ENCODE measurements at places on chromosomes 2 and 18.

GRCh38 chr2:223727562-223727961 lies 109.8 kb downstream of the AP1S3 start:
- peak; percentile 78 for DNase-seq

- DNase-seq, result peak; percentile 80
These were observed 34.1 kb downstream of the STK17B start for GRCh38 chr2:196137271-196137670.

DNA sequence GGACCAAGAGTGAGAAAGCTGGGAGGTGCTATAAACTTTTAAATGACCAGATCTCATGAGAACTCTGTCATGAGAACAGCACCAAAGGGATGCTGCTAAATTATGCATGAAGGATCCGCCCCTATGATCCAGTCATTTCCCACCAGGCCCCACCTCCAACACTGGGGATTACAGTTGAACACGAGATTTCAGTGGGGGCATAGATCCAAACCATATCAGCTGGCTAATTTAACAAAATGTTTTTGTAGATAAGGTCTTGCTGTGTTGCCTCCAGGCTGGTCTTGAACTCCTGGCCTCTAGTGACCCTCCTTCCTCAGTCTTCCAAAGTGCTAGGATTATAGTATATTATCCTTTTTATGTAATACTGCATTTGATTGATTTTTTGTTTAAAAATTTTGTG lies 56.0 kb downstream of the NBEAL1 start:
- no peak for DNase-seq

DNA sequence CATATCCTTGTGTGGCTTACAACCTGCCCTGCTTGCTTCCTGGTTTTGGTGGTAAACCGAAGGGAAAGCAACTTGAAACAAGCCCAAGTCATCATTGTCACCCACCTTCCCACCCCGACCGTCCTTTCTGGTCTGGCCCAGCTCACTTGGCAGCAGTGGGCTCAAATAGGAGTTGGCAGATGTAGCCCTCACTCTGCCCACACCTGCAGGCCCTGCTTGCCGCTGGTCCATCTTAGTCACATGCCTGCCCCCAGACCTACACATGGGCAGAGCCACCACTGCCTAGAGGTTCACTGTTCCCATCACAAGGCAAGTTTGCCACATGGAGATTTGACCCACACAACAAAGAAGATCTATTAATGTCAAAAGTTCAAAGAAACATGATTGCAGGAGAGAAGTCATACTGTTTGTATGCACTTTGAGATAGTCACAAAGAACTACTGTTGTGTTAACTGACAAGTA lies 9.3 kb downstream of the EIPR1 start:
- no peak for DNase-seq

GRCh38 chr2:105569606-105570005 lies 170.8 kb upstream of the FHL2 start:
- DNase-seq, result no peak

GRCh38 chr2:172999641-173000386 lies 75.8 kb upstream of the MAP3K20 start:
- no peak for DNase-seq

GRCh38 chr2:201707753-201708152 lies 9.3 kb upstream of the MPP4 start:
- peak; percentile 77 for DNase-seq

DNA sequence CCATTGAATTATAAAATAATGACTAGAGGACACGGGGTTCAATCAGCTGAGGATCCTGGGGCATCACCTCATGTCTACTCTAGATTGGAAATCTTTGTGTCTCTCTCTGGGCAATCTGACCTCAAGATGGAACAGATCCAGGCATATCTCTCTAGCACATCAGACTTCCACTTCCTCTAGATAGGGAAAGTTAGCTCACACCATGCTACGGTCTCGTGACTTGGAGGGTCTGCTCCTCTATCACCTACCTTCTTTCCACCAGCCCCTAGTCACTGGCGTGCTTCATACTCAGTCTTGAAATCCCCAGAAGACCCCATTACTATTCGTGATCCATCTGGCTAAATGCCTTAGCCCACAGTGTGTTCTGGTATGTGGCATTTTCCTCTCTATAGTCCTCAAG lies 148.8 kb downstream of the ANKRD44 start:
- no peak for DNase-seq

DNA sequence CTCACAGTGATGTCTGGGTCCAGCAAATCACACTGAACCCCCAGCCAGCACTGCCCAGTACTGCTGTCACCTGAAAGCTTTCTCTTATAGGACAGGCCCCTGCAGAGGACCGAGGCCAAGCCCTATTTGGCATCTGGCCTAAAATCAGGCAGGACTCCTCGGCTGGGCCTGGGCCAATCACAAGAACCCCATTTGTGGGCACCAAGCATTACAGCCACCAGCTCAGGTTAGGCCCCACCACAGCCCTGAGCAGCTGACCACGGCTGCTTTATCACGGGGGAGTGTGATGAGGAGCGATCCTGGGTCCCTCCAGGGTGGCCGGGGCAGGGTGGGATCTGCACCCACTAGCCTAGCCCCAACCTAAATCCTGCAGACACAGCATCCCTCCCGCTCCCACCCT lies 8.2 kb downstream of the BIN1 start:
- no peak for DNase-seq

DNA sequence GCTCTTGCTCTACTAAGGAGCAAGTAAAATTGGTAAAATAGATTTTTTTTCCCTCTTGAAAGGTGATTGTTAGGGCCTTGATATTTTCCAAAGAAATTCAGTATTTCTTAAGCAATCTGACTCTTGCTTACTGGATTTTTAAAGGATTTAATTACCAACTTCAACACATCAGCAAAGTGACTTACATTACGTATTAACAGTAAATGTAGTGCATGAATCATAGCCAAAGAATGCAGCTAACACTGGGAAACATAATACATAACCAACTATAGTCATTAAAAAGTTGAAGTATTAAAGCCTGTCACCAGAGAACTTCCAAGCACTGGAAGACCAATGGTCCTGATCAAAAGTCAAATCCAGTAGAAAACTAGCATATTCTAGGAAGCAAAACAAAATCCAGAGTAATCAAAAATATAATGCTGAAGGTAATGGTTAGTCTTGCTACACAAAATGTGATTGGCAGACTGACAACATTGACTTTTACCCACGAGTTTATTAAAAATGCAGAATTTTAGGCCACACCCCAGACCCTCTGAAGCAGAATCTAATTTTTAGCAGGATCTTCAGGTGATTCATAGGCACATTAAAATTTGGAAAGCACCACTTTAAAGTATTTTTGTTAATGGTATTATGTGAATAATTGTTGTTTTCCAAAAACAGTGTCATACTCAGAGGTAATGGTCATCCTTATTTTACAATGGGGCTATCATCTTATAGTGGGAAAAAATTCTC lies 31.8 kb upstream of the CAVIN2 start:
- peak; percentile 90 for DNase-seq

- no peak for DNase-seq
These were observed 28.6 kb upstream of the TMEM87B start for GRCh38 chr2:112026509-112026908.

DNA sequence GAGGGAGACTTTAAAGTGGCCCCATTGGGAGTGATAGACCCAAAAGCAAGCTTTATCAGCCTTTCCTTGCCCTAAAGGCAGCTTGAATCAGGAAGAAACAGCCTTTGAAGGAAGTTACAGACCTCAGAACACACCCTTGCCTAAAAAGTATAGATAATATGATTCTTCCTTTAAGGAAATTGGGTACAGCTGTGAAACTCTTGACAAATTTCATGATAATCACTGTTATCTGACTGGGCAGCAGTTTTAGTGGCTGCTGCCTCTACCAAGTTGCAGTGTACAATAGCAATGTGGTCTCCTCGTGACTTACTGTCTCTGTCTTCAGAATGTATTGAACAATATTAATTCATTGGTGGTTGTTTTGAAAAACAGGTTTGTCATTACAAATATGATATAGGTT lies 16.7 kb downstream of the HOXD1 start:
- DNase-seq, result no peak

- no peak for DNase-seq
These were observed 20.8 kb downstream of the APCDD1 start for GRCh38 chr18:10475276-10475653.

- no peak for DNase-seq
These were observed 208.5 kb upstream of the NRP2 start for GRCh38 chr2:205473791-205474190.

DNA sequence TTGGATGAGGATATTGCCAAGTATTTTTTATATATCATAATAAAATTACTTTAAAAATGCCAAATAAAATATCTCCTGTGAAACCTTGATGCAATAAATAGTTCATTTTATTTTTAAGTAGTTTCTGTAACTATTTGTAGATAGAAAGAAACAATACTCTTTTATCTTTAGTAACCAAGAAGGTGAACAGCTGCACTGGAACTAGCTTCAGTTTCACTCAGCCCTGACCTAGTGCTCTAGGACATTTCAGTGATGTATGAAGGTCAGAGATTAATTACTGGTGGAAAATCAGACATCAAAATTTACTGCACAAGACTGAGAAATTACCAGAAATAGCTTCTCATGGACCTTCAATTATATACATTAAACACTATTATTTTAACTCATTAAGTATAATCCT lies 1305.0 kb downstream of the CNTNAP5 start:
- no peak for DNase-seq

DNA sequence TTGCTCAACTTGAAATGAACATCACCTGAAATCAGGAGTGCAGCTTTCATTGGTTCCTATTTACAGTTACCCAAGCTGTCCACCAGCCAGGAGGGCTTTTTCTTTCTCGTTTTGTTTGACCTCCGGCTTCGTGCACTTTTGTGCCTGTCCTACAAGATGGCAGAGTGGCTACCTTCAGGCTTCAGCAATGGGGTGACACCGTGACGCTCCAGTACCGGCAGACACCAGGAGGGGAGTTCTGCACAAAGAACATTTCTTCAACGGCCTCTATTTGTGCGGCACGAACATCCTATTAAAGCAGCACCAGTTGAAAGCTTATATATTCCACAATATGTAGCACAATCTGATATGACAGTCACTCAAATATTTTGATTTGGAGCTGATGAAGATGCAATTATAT lies 18.3 kb downstream of the RNASEH1 start:
- DNase-seq, result no peak

DNA sequence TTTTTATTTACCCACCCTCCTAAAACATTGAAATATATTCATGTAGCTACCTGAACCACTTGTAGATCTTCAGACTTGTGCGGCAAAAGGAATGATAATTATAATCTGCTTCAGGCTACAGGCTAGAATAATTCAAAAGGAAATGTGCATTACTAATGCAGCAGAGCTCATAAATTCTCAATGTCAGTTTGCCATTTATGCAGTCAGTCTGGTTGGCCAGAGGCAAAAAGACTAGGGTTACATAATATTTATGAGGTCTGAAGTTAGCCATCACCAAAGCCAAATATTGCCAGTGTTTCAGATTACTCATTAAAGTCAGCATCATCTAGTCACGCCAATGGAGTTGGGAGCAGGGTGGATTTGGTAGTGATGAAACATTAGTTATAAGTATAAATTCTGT lies 38.9 kb downstream of the METAP1D start:
- DNase-seq, result peak; percentile 34

- DNase-seq, result no peak
These were observed 395.4 kb upstream of the ATP5MC3 start for GRCh38 chr2:175576875-175577274.

GRCh38 chr2:217553679-217554078 lies 449.1 kb downstream of the TNS1 start:
- DNase-seq, result peak; percentile 16

GRCh38 chr2:70247364-70248180 lies 856 bp downstream of the TIA1 start:
- DNase-seq, result peak; percentile 23

DNA sequence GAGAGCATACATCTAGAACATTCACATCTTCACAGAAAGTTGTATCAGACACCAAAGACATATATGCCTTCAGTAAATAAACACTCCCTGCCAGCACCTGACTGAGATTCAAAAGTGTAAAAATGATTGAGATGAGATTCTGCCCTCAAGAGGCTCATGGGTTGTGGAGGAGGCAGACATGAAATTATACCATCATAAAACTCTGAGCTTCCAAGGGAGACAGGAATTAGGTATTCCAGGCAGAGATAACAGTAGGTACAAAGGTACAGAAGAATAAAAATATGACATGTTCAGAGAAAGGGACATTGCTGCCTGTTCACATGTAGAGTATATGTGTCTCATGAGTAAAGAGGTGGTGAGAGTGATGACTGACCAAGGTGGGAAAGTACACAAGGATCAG lies 322.3 kb downstream of the OSR1 start:
- no peak for DNase-seq

DNA sequence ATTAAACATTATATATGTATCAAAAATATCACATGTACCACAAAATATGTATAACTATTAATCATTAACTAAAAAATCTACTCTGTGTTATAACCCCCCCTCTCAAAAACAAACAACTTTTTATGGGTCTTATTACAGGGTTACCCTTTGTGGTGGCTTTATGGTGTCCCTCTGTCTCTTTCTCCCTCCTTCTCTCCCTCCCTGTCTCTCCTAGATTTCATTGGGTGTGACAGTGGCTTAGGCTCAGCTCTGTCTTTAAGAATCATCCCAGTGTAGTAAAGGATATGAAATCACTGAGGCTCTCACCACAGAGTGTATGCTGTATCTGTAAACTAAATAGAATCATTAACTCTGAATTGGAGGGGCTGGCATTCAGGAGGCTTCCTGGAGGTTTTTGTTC lies 93.7 kb downstream of the TDRD15 start:
- no peak for DNase-seq

- DNase-seq, result no peak
These were observed 252.2 kb downstream of the KLHL29 start for GRCh38 chr2:23637011-23637778.

GRCh38 chr2:63544017-63544627 lies 44.2 kb downstream of the WDPCP start:
- DNase-seq, result peak; percentile 21
